NCI-H2081 (cell line): ENCODE measurements at places on chromosomes 13 and 19.

- DNase-seq = no peak
These were observed 52.1 kb upstream of the EHD2 start for GRCh38 chr19:47661161-47661560.

DNA sequence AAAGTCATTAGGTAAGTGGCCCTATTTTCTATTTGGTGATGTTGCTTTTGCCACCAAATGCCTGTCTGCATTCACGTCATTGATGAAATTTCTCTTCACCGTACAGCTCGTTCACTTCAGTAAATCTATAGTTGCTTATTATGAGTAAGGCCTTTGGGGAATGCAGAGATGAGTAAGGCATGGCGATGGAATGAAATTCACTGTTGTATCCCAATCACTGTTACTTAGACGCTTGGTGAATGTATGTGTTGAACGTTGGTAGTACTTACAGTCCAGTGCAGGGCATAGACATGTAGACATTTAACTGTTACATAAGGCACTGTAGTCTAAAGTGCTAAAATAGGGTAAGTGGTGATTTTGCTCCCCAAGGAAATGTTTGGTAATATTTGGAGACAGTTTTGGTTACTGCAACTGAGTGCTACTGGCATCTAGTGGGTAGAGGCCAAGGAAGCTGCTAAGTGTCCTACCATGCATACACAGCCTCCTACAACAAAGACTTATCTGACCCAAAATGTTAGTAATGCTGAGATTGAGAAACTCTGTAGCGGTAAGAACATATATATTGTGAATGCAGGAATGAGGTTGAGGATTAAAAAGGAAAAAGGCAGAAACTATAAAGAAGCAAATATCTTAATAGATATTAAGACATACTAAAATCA, 5.8 kb downstream of the AKAP11 start:
- DNase-seq = no peak

DNA sequence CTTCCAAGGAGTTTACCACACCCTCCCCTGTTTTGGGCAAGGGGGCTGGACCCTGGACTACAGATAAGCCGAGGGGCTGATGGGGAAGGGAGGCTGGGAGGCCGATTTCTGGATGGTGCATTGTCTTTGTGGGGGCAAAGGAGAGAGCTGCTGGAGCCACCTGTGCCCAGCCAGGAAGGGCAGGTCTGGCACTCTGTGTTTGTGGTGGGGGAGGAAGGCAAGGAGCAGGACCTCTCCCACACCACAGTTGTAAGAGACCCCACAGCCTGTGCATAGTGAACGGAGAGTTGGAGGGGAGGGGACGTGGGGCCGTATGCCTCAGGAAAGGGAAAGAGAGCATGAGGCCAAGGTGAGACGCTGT, 16.0 kb upstream of the PRR19 start:
- no peak for DNase-seq

DNA sequence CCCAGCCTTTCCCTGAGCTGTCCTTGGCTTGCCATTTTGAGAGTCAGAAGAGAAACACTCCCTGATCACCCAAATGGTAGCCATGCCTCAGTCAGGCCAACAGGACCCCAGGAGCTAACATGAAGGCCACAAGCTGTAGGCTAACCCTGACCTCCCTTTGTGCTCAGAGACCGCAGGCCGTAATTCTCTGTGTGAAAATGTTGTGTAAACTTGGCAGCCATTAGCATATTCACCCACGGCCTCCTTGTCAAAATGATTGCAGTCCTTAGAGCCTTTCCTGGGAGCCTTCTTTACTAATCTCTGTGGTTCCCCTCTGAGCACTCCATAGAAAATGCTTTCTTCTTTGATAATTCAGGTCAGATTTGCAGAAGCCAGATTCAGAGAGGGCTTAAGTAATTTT, 418.9 kb downstream of the COG6 start:
- DNase-seq = no peak

- DNase-seq = no peak
These were observed 8.8 kb downstream of the ADAT3 start for GRCh38 chr19:1913781-1914577.

DNA sequence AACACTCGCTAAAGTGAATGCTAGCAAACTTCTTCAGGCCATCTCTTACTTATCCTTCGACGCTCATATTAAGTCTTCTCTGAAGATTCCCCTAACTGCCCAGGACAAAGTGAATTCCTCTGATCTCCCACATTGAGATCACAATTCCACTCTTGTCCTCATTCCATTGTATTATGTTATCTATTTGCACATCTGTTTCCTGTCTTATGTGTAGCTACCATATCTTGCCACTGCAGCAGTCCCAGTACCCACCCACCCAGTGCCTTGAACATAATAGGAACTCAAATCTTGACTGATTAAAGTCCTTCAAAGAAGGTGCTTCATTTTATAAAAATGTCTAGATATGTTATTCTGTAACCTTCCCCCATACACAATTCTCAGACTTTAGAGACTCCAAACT, 702.3 kb downstream of the DIAPH3 start:
- no peak for DNase-seq

GRCh38 chr19:49497047-49497788, 984 bp downstream of the RPS11 start:
- peak; percentile 50 for DNase-seq

DNA sequence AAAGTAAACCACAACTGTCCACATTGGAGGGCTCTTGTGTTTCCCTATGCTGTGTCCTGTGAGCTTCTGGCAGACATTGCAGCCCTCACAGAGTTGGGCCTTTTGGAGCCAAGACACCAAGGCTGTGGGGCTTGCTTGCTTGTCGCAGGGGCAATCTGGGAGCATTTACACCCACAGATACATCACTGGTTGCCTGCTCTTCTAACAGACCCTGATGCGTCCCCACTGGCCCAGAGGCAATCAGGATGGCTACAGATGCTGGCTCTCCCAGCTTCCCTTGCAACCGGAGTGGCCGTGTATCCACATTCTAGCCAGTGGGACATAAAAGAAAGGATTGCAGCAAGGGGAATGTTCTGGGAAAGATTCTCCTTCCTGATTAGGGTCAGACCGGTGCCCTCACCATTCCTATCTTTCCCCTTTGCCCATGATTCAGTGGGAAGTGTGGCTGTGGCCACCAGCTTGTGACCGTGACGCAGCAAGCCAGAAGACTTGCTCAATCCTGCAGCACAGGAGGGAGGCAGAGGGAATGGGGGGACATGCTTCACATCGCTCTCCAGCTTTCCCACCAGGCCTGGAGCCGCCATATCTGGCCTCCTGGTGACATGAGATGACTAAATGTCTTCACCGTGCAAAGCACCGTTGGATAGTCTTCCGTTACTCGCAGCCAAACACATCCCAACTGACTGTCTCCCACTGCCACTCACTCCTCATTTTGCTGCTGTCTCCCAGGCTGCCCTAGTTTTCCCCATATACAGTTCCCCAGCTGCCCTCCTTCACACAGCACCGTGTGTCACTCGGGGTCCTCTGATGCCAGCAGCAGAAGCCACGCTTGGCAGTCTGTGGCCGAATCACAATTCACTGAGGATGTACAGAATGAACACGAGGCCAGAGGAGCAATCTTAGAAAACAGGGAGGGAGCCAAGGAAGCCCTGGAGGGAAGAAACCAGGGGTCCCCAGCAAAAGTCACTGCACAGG, 151.0 kb downstream of the DPF1 start:
- DNase-seq = no peak

DNA sequence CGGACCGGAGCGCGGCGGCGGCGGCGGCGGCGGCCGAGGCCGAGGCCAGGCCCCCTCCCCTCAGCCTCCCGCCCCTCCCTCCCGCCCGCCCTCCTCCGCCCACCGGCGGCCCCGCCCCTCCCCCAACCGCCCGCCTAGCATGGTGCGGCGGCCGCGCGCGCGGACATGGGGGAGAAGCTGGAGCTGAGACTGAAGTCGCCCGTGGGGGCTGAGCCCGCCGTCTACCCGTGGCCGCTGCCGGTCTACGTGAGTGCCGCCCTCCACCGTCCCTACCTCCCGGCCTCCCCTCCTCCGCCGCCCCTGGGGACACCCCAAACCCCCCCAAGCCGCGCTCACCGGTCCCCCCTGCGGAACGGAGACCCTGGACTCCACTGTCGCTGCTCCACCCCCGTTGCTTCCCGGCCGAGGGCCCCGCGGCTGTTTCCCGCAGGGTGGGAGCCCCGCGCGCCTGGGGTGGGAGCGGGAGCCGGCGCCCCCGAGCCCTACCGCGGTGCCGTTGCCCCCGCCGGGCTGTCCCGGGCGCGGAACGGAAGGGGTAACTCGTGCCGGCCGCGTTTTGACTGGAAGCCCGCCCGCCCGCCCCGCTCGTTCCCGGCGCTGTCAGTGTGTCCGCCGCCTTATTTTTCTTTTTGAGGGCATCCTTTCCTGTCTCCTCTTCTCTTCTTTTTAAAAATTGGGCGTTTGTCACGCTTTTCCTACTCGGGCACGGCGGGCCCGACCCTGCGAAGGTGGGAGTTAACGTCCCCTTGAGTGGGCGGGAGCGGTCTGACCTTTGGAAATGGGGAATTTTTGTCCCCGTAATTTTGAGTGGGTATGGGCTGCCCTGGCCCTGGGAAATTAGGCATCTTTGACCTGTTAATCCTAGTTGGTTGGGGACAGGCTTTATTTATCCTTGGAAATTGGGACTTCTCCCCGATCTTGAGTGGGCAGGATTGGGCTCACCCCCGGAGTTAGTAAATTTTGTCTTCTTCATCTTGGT, 576 bp downstream of the DOT1L start:
- DNase-seq = no peak

- DNase-seq = no peak
These were observed 490.0 kb downstream of the GPC6 start for GRCh38 chr13:93716623-93717022.

- no peak for DNase-seq
These were observed 472.1 kb downstream of the DIAPH3 start for GRCh38 chr13:59691501-59692066.

DNA sequence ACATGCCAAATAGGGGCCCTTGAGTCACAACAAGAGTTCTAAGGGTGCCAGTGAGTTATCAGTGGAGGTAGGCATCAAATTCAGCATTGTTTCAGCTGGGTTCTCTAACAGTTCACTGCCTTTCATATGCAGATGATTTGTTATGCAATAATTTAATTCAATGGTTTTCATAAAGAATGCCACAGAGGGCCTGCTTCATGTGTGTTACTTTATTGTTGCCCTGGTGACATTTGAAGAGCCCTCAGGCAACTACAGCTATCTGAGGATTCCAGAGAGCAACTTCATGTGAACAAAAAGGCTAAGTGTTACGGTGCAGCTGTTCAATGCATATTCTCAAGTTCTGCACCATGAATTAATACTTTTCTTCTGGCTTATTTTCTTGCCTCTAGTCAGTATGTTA, 43.1 kb upstream of the STARD13 start:
- DNase-seq = no peak

GRCh38 chr13:33763021-33763420, 54.9 kb upstream of the RFC3 start:
- no peak for DNase-seq

- DNase-seq = peak; percentile 8
These were observed 479.1 kb upstream of the MIR17HG start for GRCh38 chr13:90868321-90868920.

GRCh38 chr13:111219280-111219679, 101.2 kb upstream of the TEX29 start:
- no peak for DNase-seq

DNA sequence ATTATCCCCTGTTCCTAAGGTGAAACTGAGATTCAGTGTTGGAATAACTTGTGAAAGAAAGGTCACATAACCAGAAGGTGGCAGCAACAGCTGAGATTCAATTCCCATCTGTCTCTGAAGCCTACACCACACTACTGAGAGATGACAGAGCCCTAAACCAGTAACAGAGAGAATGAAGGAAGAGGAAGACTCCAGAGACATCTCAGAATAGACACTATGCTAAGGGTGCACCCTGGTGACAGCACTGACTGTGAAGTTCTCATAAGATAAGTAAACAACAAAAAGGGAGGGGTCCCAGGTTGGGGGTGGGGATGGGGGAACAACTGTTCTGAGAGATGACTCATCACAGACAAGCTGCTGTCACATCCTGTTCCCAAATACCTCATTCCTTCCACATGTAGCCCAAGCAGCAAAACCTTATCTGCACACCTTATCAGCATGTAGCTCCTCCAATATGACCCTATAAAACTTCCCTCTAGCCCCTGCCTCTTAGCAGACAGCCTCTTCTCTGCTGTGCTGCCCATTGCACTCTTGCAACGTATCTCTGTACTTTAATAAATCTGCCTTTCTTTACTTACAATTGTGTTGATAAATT, 46.5 kb downstream of the UTP14C start:
- no peak for DNase-seq

- DNase-seq = no peak
These were observed 15.5 kb upstream of the ZNF14 start for GRCh38 chr19:19748249-19748938.

GRCh38 chr19:13806728-13807127, 11.5 kb downstream of the ZSWIM4 start:
- no peak for DNase-seq

- no peak for DNase-seq
These were observed at the start of gene AP2A1 for GRCh38 chr19:49766930-49767299. TSS of gene AP2A1 (plus strand) at chr19:49767001. CDS start at chr19:49767134, 133 bp downstream.

GRCh38 chr13:98846986-98847385, 94.5 kb upstream of the SLC15A1 start:
- DNase-seq = no peak

- DNase-seq = no peak
These were observed 53.6 kb upstream of the FRY start for GRCh38 chr13:31978021-31978420.

DNA sequence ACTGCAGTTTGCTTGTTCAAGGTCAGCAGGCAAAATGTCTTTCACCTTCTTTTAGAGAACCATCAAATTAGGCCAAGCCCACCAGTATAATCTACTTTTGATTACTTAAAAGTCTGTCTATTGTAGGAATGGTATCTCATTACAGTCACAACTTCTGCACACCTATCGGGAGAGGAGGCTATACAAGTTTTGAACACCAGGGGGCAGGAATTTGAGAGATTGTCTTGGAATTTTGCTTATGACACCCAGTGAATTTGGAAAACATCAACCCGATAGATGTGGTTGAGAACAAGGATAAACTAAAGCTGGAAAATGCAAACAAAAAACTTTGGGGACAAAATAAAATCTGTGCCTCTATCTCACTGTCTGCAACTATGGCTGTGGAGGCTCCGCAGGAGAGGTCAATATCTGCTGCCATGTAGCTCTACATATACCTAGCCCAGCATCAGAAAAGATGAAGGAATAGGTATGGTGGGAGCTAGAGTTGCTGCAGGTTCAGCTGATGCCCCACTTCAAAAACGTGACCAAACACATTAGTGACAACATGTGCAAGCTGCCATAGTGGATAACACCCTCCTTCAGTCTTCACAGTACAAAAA, 1299.2 kb upstream of the SPRY2 start:
- DNase-seq = peak; percentile 13
